Lung (tissue), 17 donors: ENCODE measurements at places on chromosomes 3 and 15. TPM values are rescaled to one million over a fixed set of nuclear protein-coding genes. Genes with fewer than 3 reads are reported as not detected.

The LRRK1 gene
- total RNA-seq: 11.9 TPM

The OXTR gene
- 2.6 TPM for total RNA-seq

GRCh38 chr3:178646186-178646862 is 110.1 kb downstream of the KCNMB2 start:
- no peaks in the 10 kb centered on the region for H3K4me1 ChIP-seq
- H3K36me3 ChIP-seq: no peaks in the 10 kb centered on the region
- DNase-seq: no peak
- no peak overlapping the region for H3K27ac ChIP-seq
- H3K4me3 ChIP-seq: no peak overlapping the region

- DNase-seq: no peak
- no peaks in the 10 kb centered on the region for H3K4me1 ChIP-seq
- H3K27ac ChIP-seq: no peak overlapping the region
Measured at GRCh38 chr3:104018541-104018940, 1348.2 kb upstream of the ALCAM start.

- no peak overlapping the region for H3K27ac ChIP-seq
- H3K36me3 ChIP-seq: no peaks in the 10 kb centered on the region
- no peak overlapping the region for H3K4me3 ChIP-seq
- no peak for DNase-seq
- H3K27me3 ChIP-seq: no peaks in the 10 kb centered on the region
Measured at GRCh38 chr3:30711867-30712266, 105.5 kb downstream of the TGFBR2 start.

GRCh38 chr3:48698891-48699290 is 13.2 kb upstream of the NCKIPSD start:
- H3K27me3 ChIP-seq: no peaks in the 10 kb centered on the region
- H3K27ac ChIP-seq: no peak overlapping the region
- H3K36me3 ChIP-seq: peaks cover 36% of the 10 kb centered on the region
- DNase-seq: no peak
- no peak overlapping the region for H3K4me3 ChIP-seq

- no peaks in the 10 kb centered on the region for H3K4me1 ChIP-seq
- H3K36me3 ChIP-seq: peaks cover 24% of the 10 kb centered on the region
- no peak overlapping the region for H3K4me3 ChIP-seq
- no peak for DNase-seq
- no peak overlapping the region for H3K27ac ChIP-seq
Measured at GRCh38 chr3:53226841-53227407, 28.9 kb downstream of the TKT start.

GRCh38 chr15:23370578-23370977 is 16.0 kb downstream of the GOLGA8S start:
- no peak overlapping the region for H3K27ac ChIP-seq
- no peak for DNase-seq
- no peaks in the 10 kb centered on the region for H3K27me3 ChIP-seq
- H3K4me1 ChIP-seq: no peaks in the 10 kb centered on the region

- peak overlapping the region; percentile 80 for H3K27ac ChIP-seq
- H3K36me3 ChIP-seq: no peaks in the 10 kb centered on the region
- no peaks in the 10 kb centered on the region for H3K27me3 ChIP-seq
- H3K4me1 ChIP-seq: peaks cover 6% of the 10 kb centered on the region
- peak; percentile 97 for DNase-seq
- no peak overlapping the region for H3K4me3 ChIP-seq
Measured at GRCh38 chr15:38130740-38131498, 121.7 kb upstream of the SPRED1 start.

The FBXL22 gene
- total RNA-seq: 2.7 TPM

DNA sequence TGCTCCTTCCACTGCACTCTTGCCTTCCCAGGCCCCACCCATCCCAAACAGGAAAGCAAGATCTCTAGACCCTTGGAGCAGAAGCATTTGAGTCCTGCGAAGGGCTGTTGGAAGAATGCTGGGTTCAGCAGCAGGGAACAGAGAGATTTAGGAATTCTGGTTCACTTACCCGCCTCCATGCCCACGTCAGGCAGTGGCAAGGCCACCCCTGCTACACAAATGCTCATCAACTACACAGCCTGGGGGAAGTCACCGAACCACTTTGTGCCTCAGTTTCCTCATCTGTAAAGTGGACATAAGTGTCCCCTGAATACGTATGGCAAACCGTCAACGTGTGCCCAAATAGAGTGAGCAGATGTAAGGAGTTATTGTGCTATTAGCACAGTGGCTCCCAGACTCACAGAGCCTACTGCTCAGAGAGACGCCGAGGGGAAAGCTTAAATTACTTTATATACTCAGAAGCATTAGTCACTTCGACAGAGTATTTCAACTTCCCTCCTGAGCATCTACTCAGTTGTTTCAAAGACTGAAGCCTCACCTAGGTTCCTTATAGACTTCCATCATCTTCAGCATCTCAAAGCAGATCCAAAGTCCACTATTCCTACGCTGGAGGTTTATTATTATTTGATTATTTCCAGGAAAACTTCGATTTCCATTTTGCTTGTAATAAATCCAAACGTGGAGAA is 905 bp downstream of the HOMER2 start:
- H3K4me3 ChIP-seq: peak overlapping the region; percentile 49
- DNase-seq: peak; percentile 2
- peaks cover 4% of the 10 kb centered on the region for H3K4me1 ChIP-seq
- no peaks in the 10 kb centered on the region for H3K27me3 ChIP-seq
- no peak overlapping the region for H3K27ac ChIP-seq
- H3K36me3 ChIP-seq: no peaks in the 10 kb centered on the region

The NME9 gene
- 9.8 TPM for total RNA-seq

- H3K27ac ChIP-seq: no peak overlapping the region
- no peak for DNase-seq
- no peaks in the 10 kb centered on the region for H3K27me3 ChIP-seq
- H3K4me3 ChIP-seq: no peak overlapping the region
Measured at GRCh38 chr3:39094851-39095677, 12.4 kb downstream of the GORASP1 start.
